ENCODE measurements at places on chromosomes 7 and 10. TPM values are rescaled to one million over a fixed set of nuclear protein-coding genes. Genes with fewer than 3 reads are reported as not detected.

PRPS1L1 gene
- not detected for total RNA-seq

TBC1D12 gene
- total RNA-seq = 20.7 TPM

TDRD1 gene
- not detected for total RNA-seq

SCART1 gene
- total RNA-seq = 10.6 TPM

TRIM50 gene
- not detected for total RNA-seq

All from thoracic aorta (tissue), 2 donors.